H7 (cell line): ENCODE measurements at places on chromosomes 3 and 15.

DNA sequence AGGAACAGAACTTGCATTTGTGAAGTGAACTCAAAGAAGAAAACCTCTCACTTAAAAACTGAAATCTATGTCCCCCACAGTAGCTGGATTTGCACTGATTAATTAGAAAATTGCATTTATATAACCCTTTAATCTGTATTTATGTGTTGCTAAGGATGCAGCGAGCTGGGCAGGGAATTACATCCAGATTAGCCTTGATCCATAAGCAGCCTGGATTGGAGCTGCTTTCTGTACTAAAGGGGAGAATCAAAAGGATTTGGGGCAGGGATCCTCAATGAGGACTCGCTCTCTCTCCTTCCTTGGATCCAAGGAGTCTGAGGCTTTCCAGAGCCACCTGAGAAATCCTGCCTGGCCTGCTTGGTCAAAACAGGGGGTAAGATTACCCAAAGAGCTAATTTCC lies 125.9 kb downstream of the TLE3 start:
- no peak for DNase-seq

DNA sequence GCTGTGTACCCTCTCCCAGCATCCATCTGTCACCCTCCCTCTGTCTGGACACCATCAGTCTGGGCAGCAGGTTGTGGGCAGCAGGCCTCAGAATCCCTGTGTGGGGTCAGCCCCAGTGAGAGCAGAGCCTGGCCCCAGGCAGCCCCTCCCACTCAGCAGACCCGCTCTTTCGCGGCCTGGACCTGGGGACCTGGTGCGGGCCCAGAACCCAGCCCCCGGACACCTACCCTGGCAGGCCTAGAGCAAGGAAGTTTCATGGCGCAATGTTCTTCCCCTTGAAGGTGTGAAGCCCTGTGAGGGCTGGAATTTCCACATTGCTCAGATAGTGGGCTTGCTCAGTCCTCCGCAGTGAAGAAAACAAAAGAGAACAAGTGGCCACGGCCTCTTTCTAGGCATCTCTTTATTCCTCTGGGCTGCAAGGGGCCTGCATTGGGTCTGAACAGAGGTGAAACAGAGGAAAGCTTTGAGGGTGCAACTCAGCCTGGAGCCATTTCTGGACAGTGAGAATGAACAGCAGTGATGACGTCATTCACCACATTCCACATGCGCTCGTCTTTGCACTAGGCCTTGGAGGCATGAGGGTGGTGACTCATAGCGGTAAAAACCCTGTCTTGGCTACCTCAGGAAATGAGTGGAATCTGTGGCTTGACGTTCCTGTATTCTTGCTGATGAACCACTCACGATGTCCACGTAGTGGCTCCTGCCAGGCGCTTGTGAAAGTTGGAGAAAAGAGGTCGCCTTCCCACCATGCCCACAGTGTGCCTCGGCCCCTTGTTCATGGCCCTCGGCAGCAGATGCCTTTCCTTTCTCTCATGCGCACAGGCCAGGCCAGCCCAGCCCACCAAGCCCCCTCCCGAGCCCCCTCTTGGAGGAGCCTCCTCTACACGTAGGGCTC lies 66.1 kb downstream of the SLC30A4 start:
- peak; percentile 33 for DNase-seq

GRCh38 chr3:196754091-196754981 lies 14.7 kb downstream of the PAK2 start:
- DNase-seq = no peak

GRCh38 chr3:192879346-192880031 lies 38.2 kb downstream of the MB21D2 start:
- peak; percentile 79 for DNase-seq

DNA sequence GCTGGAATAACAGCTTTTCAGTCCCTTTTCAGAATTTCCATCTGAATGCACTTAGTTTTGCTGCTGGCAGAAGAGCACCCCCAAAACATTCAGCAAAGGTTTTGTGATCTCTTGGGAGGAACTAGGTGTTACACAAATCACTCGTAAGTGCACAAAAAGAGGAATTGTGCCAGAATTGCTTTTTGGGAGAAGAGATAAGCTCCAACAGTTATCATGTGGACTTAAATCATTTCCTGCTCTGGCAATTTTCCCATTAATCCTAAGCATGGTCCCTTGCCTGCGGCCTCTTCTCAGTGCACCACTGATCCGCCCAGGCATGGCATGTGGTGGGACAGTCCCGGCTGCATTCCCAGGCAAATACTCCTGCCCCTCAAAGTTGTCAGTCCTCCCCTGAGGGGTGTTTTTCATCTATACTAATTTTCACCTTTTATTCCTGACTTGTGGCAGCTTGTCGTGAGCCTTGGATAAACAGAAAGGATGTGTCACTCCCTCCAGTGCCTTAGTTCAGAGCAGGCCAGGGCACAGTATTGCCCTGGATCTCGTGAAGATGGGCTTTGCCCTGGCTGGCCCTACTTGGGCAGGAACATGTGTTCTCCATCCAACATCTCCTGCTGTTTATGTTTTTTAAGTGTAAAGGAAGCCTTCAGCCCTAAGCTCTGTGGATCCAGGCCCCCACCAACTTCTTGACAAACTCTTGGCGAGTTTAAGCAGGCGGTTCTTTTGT lies 44.6 kb upstream of the VILL start:
- no peak for DNase-seq

GRCh38 chr15:64185146-64185911 lies 22.5 kb upstream of the PPIB start:
- no peak for DNase-seq

DNA sequence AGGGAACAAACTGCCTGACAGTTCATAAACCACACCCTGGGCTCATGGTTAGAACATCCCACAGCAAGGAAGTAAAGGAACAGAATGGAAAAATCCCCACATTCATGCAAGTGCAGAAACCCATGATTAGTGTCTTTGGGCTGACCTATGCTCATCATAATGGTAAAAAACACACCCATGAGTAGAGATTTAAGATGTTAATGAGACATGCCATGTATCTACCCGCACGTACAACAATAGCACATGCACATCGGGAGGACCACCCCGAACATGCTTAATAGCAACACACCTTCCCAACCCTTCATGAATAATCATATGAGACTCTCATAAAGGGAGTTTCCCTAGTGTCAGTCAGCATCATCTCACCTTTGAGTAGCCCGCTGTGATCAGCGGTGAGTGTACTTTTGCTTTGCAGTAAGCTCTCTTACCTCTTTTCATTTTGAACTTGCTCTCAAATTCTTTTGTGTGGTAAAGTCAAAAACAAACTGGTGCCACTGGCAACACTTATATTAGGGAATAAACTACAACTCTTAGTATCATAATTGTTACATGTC lies 23.2 kb downstream of the ZBED2 start:
- no peak for DNase-seq

DNA sequence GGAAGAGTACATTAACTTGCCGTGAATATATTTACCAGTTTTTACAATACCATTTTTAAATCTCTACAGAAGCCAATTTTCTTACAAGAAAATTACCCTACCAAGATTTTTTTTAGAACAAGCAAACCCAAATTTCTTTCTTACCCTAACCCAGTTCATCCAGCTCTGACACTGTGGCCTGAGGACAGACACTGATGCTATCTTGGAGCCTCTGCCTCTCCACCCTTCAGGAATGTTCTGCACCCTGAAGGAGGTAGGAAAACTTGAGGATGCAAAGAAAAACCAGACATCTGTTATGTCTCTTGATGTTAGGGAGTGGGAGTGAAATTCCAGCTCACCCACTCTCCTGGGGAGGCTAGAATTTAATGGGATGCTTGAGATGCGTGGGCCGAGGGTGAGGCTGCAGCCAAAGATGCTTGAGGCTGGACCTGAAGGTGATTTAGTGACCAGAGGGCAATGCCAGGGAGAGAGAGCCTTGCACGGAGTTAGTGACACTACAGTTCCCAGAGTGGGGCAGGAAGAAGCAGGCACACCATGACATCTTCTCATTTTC lies 69.9 kb downstream of the LIPC start:
- no peak for DNase-seq

GRCh38 chr3:158953131-158953530 lies 151.3 kb downstream of the MFSD1 start:
- no peak for DNase-seq

- no peak for DNase-seq
Measured at GRCh38 chr3:36401056-36401455, 20.8 kb downstream of the STAC start.

DNA sequence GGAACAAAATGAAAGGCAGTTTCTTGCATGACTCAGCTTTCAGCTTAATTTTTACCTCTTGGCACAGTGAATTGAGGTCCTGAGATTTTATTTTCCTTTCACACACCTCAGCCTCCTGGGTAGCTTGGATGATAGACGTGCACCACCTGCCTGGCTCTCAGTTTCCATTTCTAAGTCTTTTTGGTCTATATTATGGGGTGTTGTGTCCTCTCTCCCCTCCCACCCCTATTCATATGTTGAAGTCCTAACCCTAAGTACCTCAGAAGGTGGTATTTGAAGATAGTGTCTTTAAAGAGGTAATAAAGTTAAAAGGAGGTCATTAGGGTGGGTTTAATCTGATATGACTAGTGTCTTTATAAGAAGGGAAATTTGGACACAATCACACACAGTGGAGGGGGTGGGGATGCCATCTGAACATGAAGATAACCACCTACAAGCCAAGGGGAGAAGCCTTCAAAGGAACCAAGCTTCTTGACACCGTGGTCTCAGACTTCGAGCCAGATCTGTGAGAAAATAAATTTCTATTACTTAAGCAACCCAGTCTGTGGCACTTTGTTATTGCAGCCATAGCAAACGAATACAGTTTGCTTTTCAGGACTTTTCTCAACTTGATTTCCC lies 85.2 kb downstream of the STRIT1 start:
- DNase-seq = no peak

DNA sequence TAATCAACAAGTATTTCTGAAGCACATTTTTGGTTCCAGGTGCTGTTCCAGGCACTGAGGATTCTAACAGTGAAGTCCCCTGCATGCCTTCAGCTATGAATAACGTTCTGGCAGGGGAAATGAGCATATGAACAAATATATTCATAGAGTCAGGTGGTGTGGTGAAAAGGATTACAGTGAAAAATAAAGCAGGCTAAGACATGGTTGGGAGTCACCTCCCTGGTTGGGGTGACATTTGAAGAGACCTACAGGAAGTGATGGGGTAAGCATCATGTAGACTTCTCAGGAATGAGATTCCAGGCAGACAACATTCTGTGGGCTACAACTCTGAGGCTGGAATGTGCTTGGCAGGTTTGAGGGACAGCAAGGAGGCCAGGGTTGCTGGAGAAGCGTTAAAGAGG lies 15.0 kb downstream of the FRMD4B start:
- DNase-seq = no peak

- DNase-seq = no peak
Measured at GRCh38 chr3:126621627-126622345, 33.1 kb downstream of the TXNRD3 start.

DNA sequence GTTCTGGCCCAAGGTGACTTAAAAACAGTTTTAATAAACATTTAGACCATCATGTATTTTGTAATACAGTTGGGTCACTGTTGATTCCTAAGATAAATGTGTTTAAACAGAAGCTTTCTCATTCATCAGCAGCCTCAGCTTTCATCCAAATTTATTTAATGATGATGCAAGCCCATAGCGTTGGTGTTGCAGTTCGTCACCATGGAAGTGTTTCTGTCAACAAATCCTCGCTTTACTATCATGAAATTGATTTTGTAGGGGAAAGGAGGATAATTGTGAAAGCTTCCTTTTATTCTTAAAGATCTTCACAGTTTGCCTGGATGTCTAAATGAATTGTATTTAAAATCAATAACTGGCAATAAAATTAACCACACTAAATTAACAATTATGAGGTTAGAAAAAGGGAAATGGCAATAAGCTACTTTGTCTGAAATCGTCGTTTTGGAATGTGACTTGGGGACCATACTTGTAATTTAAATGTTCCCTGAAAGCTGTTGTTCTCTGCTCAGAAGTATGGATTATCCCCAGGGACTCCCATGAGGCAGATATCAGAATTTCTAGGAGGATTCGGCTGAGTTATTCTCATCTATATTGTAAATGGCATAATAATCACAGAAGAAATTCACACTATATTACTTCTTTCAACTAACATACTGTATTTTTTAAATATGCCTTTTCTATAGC lies 29.0 kb downstream of the CMSS1 start:
- DNase-seq = no peak

- DNase-seq = no peak
Measured at GRCh38 chr3:86282106-86282787, 708.7 kb downstream of the VGLL3 start.

DNA sequence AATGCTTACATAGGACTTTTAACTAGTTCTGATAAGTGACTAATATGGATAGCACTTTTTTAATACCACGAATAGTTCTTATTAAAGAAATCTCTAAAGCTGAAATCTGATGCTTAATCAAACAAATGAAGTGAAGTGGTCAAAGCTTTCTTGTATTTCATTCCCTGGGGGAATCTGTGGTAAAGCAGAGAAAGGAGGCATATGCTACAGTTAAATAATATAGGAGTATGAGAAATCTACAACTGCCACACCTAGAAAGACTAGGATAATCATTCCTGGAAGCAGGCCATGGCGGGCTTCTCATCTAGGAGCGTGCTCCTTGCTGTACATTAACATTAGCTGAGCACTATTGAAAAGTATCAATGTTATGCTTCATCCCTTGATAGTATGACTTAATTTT lies 835.7 kb downstream of the OTOL1 start:
- DNase-seq = no peak

GRCh38 chr15:84035399-84035766 lies 200.2 kb upstream of the GOLGA6L4 start:
- DNase-seq = peak; percentile 28

GRCh38 chr15:60973637-60974415 lies 255.3 kb downstream of the RORA start:
- DNase-seq = no peak

DNA sequence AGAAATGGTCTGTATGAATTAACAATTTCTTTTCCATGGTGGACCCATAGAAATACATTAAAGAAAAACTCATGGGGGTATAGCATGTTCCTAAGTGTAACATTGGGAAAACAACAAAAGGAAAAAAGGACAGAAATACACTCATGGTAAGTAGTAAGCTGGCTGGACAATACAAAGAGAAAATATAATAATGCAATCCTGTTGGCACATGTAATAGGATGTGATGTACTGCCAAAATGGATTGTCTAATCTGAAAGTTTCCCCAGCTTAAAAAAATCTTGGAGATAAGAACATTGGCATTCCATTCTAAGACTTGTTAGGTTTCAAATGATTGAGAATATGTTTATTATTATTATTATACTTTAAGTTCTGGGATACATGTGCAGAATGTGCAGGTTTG lies 128.1 kb downstream of the MBNL1 start:
- DNase-seq = no peak

DNA sequence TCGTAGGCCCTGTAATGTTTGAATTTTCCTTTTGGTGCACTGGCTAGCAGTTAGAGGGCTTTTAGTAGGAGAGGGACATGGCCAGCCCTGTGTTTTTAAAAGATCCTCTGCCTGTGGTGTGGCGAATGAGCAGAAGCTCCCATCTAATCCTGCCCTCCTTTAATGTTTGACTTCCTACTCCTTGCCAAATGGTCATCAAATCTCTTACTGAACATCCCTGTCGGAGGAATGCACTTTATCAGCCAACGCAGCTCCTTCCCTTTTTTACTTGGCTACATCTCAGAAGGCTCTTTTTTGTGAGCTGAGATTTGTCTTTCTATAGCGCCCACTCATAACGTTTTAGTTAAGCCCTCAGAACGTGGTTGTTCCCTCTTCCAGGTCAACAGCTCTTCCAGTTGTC lies 44.8 kb downstream of the MAP2K5 start:
- DNase-seq = no peak
